ENCODE measurements at places on chromosomes 2 and 18.

- no peak overlapping the region for H3K27ac ChIP-seq
- H3K4me1 ChIP-seq = no peaks in the 10 kb centered on the region
- no peaks in the 10 kb centered on the region for H3K27me3 ChIP-seq
- DNase-seq = no peak
These were observed 135.8 kb downstream of the COPS8 start for GRCh38 chr2:237221443-237221842.

- no peaks in the 10 kb centered on the region for H3K4me1 ChIP-seq
- no peak for DNase-seq
- H3K36me3 ChIP-seq = no peaks in the 10 kb centered on the region
These were observed 97.6 kb downstream of the GRB14 start for GRCh38 chr2:164523726-164524125.

DNA sequence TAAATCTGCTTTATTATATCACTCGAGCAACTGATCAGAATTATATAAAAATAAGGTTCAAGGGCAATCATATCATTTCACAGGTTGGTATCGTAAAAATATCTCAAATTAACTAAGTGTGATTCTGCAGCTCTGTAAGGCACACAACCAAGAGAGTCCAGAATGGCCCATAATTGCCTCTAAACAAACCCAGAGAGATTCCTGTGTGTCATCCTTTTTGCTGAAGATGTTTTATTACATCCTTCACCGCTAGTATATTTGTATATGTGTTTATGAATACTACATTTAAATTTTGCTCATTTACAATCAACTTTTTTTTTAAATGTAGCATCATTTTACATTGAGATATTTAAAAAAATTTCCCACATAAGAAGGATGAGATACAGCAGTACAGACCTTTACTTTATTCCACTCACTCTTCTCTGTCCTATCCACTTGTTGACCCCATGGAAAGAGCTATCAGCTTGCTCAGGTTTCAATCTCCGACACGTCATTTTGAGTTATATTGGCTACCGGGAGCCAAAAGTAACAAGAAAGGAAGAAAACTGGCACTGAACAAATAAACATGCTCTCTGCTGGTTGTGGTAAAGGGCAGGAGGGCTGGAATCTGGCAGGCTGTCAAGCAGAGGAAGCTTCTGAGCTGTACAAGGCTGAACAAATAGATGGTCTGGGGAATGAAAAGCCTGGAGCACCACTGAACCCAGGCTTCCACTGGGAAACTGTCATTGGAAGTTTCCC is 23.1 kb downstream of the PLA2R1 start:
- H3K36me3 ChIP-seq = no peaks in the 10 kb centered on the region
- H3K4me3 ChIP-seq = no peak overlapping the region
- no peak overlapping the region for H3K27ac ChIP-seq
- no peaks in the 10 kb centered on the region for H3K4me1 ChIP-seq
- DNase-seq = no peak

DNA sequence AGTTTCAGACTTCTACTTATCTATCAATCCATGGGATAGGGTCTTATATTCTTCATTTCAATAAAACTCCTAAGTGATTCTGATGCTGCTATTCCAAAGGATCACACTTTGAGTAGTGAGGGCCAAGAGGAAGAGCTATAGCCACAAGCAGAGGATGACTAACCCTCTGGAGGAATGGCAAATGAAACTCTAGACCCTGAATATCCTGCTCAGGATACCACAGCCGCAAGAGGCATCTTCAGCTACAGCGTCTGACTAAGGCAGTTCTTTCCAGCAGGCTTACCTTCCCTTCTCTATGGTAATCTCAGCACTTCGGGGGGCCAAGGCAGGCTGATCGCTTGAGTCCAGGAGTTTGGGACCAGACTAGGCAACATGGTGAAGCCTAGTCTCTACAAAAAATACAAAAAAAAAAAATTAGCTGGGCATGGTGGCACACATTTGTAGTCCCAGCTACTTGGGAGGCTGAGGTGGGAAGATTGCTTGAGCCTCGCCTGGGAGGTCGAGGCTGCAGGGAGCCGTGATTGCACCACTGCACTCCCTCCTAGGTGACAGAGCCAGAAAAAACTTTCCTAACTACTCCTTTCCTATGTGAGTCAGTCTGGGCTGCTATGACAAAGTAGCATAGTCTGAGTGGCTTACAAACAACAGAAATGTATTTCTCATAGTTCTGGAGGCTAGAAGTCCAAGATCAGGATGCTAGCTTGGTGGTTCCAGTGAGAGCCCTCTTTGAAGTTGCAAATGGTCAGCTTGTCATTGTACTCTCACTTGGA is 371.9 kb downstream of the IRS1 start:
- no peak overlapping the region for H3K27ac ChIP-seq
- H3K27me3 ChIP-seq = no peaks in the 10 kb centered on the region
- H3K4me1 ChIP-seq = peaks cover 12% of the 10 kb centered on the region
- no peak overlapping the region for H3K4me3 ChIP-seq

- no peaks in the 10 kb centered on the region for H3K4me1 ChIP-seq
- H3K36me3 ChIP-seq = peaks cover 2% of the 10 kb centered on the region
- H3K27me3 ChIP-seq = no peaks in the 10 kb centered on the region
- no peak for DNase-seq
- H3K27ac ChIP-seq = no peak overlapping the region
These were observed 48.9 kb upstream of the EMILIN2 start for GRCh38 chr18:2797951-2798350.

GRCh38 chr2:73594251-73594650 is 48.0 kb downstream of the NAT8 start:
- no peaks in the 10 kb centered on the region for H3K36me3 ChIP-seq
- no peaks in the 10 kb centered on the region for H3K27me3 ChIP-seq
- H3K27ac ChIP-seq = no peak overlapping the region
- H3K4me3 ChIP-seq = no peak overlapping the region
- H3K4me1 ChIP-seq = no peaks in the 10 kb centered on the region
- no peak for DNase-seq

DNA sequence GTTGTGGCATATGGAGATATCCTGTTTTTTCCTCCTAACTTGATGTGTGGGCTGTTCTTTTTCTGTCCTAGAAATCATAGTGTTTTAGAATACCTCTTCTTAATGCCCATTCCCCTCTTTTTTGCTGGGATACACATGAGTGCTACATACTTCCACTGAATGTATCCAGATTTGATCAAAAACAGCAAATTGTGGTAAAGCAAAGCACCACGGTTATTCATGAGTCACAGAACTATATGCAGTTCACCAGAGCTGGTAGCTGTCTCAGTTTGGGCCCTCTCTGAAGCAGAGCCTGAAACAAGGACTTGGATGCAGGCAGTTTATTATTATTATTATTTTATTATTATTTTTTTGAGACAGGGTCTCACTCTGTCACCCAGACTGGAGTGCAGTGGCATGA is 69.9 kb upstream of the CTLA4 start:
- H3K4me3 ChIP-seq = no peak overlapping the region
- H3K36me3 ChIP-seq = no peaks in the 10 kb centered on the region
- no peak overlapping the region for H3K27ac ChIP-seq
- no peaks in the 10 kb centered on the region for H3K27me3 ChIP-seq
- no peak for DNase-seq

DNA sequence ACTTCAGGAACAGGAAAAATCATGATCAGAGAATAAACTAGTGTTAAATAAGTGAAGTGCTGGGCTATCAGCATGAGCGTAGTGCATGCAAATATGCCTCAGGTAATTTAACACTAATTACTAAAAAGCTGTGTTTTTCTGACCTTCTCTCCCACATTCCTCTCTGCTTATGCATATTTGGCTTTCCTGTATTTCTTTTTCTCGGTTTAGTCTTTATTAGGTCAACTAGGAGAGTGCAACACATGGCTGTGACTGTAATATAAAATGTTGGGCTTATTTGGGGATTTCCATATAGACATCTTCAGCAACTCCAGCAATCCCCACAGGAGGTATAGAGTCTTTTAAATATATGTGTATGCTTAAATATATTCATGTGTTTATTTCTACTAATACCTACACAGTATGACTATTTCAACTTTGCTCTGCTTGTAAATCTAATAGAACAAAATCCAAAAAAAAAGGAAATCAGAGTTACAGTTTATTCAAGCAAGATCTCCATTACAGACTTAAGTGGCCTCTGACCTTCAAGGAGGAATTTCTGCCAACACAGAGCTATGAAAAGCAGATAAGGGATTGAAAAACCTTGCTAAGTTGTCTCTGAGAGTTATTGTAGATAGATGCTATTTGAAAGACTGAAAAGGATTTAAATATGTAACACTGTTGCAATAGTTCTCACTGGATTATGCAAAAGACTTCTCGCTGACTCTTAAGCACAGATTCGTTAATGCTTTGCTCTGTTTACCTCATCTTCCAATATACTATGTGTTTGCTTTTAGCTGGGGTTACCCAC is 359.5 kb upstream of the RGPD4 start:
- H3K36me3 ChIP-seq = no peaks in the 10 kb centered on the region
- H3K4me3 ChIP-seq = no peak overlapping the region
- H3K27me3 ChIP-seq = no peaks in the 10 kb centered on the region
- no peak overlapping the region for H3K27ac ChIP-seq

GRCh38 chr2:195428673-195429072 is 228.4 kb upstream of the SLC39A10 start:
- H3K27ac ChIP-seq = no peak overlapping the region
- no peak for DNase-seq
- H3K4me1 ChIP-seq = no peaks in the 10 kb centered on the region
- no peaks in the 10 kb centered on the region for H3K36me3 ChIP-seq

GRCh38 chr2:144490857-144491256 is 29.1 kb downstream of the ZEB2 start:
- no peak for DNase-seq
- no peak overlapping the region for H3K4me3 ChIP-seq
- no peaks in the 10 kb centered on the region for H3K36me3 ChIP-seq
- no peaks in the 10 kb centered on the region for H3K27me3 ChIP-seq
- no peak overlapping the region for H3K27ac ChIP-seq

- DNase-seq = no peak
- no peak overlapping the region for H3K4me3 ChIP-seq
- H3K4me1 ChIP-seq = no peaks in the 10 kb centered on the region
- no peak overlapping the region for H3K27ac ChIP-seq
These were observed 824.2 kb upstream of the FAM98A start for GRCh38 chr2:34423301-34423700.

DNA sequence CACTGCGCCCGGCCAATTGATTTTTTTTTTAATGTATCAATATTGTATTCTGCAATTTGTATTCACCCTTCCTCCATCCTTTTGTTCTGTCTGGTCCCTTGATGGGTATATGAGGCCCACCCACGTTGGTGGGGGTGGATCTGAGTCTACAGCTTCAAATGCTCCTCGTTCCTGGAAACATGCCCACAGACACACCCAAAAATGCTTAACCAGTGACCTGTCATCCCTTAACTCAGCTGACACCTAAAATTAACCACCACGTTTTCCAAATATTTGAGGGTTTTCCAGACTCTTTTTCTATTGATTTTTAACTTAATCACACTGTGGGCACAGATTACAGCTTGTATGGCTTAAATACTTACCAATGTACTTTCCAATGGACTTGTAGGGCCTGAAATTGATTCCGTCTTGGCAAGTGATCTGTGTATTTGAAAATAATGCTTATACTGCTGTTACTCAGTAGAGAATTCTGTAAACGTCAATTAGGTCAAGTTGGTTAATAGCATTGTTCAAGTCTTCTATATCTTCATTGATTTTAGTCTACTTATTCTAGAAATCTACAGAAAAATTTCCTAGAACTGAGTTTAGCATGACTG is 34.4 kb upstream of the CYP27C1 start:
- no peak overlapping the region for H3K4me3 ChIP-seq
- DNase-seq = no peak
- no peaks in the 10 kb centered on the region for H3K4me1 ChIP-seq
- H3K36me3 ChIP-seq = no peaks in the 10 kb centered on the region

DNA sequence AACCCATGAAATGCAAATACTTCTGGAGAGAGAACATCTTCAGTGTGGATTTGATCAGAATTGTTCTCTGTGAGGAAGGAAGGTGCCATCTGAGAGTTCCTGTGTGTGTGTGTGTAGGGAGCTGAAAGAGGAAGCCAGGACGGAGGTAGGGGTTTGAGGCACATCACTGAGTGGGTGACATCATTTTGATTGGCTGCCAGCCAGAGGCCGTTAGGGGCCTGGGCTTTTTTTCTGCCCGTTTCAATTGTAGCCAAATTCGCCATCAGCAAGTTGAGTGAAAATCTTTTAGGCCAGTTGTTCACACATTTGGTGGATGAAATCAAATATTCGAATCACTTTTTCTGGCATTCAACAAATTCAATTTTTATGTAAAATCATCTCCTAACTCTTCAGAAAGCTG is 48.9 kb downstream of the TSN start:
- no peak for DNase-seq
- H3K27ac ChIP-seq = no peak overlapping the region
- H3K4me3 ChIP-seq = no peak overlapping the region
- H3K4me1 ChIP-seq = no peaks in the 10 kb centered on the region

- H3K4me3 ChIP-seq = no peak overlapping the region
- H3K27ac ChIP-seq = no peak overlapping the region
- H3K27me3 ChIP-seq = peaks cover 4% of the 10 kb centered on the region
- no peaks in the 10 kb centered on the region for H3K36me3 ChIP-seq
These were observed 96.0 kb downstream of the TNS1 start for GRCh38 chr2:217906798-217907197.

DNA sequence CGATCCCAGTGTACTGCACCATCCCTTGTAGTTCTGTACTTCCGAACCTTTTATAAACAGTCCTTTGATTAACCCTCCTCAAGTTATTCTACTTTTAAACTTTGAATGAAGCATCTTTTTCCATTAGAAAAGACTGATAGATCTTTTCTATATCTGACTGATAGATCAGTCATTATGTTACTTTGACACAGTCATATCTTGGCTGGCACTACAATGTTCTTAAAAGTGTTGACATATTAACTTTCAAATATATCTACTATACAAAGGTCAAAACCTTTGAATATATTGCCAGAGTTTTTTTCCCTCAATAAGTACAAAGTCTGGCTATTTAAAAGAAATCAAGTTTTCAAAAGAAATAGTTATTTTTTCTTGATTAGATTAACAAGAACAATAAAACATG is 35.4 kb upstream of the NABP1 start:
- no peak for DNase-seq
- H3K4me3 ChIP-seq = no peak overlapping the region
- no peak overlapping the region for H3K27ac ChIP-seq

DNA sequence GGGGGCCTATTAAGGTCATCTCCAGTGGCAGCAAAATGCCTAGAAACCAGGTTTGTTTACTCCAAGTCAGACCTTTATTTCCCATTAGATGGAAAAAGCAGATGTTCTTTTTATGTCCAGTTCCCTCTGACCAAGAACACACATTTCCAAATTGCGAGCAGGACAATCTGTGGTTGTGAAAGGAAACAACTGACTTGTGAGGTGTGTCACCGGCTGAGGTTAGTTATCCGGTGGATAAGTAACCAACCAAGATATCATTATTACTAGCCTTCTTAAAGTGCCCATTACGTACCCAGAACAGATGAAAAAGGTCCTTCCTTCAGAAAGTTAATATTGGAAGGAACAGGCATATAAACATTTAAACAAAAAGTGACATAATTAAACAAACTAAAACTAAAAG is 112.9 kb downstream of the THADA start:
- no peaks in the 10 kb centered on the region for H3K36me3 ChIP-seq
- H3K27me3 ChIP-seq = no peaks in the 10 kb centered on the region
- no peak overlapping the region for H3K4me3 ChIP-seq
